T-helper 17 cell (primary cell): ENCODE measurements at places on chromosomes 12 and 14.

GRCh38 chr12:103326190-103326589, 169.6 kb downstream of the C12orf42 start:
- DNase-seq: no peak

DNA sequence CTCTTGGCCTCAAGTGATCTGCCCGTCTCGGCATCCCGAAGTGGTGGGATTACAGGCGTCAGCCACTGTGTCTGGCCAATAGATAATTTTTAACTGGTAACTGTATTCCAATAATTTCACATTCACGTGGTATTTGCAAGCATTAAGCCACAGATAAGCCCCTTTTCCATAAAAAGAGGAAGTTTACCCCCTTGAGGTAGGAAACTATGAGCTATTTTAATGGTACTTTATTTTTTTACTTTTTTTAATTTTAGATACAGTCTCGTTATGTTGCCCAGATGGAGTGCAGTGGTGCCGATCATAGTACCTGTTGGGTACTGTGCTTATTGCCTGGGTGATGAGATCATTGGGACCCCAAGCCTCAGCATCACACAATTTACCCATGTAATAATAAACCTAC, 42.9 kb upstream of the AP4S1 start:
- no peak for DNase-seq

- DNase-seq: peak; percentile 60
Observed at GRCh38 chr12:92593734-92594402, 108.9 kb upstream of the PLEKHG7 start.

DNA sequence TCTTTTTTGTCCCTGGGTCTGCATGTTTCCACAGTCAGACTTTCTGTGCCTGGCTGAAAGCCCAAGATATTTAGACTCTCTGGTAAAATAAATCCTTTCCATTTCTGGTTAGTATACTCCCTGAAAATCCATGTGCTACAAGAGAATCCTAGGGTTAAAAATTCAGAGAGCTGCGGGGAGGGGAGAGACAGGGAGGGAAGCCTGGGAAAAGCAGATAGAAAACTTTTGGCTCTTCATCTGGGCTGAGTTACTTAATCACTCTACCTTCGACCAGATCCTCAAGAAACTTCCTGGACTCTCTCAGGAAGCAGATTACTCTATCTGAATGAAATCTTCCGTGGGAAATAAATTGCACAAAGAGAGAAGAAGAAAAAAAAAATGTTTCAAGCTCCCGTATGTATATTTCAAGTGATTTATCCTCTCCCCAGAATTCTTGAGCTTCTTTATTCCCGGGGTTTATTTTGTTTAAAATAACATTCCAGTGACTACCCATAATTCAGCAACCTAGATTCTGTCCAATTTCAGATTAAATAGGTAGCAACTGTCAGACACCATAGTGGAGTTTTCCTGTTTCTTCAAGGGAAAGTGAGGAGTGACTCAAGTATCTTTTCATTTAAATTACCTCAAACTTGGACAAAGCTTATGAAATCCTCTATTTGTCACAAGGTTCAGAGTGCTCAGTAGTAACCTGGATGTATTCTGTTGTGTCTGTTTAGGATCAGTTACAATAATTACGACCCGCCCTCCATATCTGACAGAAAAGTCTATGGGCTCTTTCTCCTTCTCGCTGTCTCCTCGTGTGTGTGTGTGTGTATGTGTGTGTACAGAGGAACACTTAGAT, 163.7 kb downstream of the MYRFL start:
- no peak for DNase-seq

GRCh38 chr14:22280497-22281316, 308.3 kb downstream of the DAD1 start:
- no peak for DNase-seq

GRCh38 chr14:97703006-97703760, 906.0 kb downstream of the VRK1 start:
- DNase-seq: no peak

- no peak for DNase-seq
Observed at GRCh38 chr12:2320841-2321240, 268.1 kb downstream of the CACNA1C start.

DNA sequence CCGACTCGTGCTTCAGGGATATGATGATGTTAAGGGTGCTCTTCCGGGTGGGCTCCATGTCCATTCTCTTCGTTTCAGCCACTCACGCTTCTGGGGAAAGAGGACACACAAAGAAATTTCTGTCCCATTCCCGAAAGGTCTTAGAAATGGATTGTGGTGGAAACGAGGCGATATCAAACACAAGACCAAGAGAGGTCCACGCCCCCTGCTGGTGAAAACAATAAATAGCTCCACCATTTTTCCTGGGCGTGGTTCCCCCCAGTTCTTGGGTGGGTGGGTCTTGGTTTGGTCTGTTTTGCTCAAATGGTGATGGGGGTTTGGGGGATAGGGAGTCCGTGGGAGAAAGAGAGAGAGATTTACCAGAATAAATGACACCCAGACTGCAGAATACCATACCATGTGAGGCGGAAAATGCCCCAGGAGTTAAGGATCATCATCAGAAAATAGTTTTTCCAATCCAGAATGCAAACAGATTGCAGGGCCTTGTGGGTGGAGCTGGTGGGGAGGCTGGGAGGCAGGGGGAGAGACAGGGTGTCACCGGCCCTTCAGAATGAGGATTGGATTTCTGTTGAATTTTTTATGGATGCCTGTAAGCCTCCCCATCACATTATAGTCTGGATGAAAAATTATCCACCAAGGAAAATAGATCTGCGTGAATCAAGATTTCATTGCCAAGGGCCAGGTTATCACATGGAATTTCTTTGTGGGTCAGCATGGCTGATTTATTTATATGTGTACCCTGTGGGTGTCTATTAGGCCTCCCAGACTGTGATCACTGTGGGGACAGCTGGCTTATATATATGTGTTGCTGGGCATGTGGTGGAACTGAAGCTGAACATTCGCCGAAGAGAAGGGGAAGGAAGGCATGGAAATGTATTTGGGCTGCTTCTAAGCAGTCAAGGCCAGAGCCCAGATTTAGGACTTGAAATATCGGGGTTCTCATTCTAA, 55.8 kb downstream of the SRRM4 start:
- DNase-seq: no peak

DNA sequence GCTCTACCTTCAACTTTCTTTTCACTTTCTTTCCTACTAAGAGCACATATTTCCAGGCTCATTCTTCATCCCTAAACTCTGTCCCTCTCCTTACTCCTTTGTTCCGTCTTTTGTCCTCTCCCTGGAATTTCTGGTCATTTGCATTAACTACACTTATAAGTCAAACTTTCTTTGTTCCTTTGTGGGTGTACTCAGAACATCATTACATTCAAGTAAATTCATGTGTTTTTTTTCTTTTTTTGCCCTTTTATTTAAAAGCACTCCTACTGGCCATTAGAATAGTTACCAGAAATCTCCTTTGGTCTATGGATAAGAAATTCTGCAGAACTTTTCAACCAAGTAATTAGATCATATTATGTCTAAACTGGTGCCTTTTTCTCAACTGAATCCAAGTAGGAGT, 802.6 kb downstream of the DIO2 start:
- no peak for DNase-seq

DNA sequence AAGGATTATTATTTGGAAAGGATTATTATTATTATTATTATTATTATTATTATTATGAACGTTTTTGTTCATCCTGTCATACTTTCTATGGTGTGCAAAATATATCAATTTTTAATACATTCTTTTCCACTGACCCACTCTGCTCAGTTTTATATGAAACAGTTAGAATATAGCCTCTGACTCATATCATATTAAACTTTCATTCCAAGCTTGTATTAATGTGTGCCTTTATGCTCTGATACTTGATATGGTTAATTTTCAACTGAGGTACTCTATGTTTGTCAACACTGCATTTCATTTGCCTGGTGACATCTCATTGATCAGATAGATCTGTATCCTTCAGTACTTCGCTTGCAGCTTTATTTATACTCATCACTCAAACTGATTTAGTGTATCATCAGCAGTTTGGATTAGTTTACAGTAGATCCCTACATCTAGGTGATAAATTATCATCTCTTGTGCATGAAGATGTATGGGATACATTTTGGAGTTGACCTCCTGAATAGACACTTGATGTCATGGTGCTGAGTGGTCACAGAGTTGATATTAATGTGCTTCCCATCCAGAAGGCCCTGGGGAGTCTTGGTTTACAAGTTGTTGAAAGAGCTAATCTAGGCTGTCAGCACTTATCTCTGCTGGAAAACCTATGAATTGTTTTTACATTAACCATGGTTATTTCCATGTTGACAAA, 271.8 kb downstream of the TRHDE start:
- no peak for DNase-seq

GRCh38 chr12:50564237-50564947, 59.6 kb downstream of the DIP2B start:
- no peak for DNase-seq

DNA sequence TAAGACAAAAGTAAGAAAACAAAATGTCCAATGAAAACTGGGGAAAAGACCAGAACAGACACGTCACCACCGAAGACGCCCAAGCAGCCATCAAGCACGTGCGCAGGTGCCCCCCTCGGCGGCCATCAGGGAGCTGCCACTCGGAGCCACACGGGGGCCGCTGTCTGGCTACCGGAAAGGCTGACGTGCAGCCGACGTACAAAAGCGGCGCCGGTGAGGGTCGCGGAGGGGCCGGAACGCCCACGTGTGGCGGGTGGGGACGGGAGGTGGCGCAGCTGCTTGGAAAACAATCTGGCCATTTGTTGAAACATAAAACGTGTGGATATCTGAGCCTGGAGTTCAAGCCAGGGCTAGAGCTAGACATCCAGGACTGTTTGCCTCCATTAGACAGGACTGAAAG, 60.7 kb downstream of the GALNT9 start:
- DNase-seq: no peak

GRCh38 chr12:11797317-11797913, 147.9 kb downstream of the ETV6 start:
- no peak for DNase-seq

GRCh38 chr12:94795520-94795919, 145.2 kb upstream of the TMCC3 start:
- no peak for DNase-seq

DNA sequence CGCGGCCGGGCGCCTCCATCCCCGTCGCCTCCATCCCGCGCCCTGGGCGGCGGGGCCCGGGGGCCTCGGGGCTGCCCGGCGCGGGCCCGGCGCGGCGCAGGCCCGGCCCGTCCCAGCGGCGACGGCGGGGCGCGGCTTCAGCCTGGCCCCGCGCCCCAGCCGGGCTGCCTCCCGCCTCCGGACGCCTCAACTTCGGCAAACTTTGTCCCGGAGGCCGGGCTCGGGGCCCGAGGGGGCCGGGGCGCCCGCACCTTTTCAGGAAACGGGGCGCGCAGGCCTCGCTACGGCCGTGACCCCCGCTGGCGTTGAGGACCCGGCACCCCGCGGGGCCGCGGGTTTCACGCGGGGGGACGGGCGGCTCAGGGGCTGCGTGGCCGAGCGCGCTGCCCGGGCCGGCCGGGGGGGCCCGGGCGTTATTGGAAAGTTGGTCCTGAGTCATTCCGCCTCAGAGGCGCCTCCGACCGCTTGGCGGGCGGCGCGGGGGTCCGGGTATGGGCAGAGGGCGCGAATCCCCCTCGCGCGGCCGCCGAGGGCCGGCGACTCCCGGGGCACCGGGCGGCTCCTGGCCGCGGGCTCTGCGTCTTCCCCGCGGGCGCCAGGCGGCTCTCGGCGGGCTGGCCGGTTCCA, 575 bp downstream of the TRAF3 start:
- DNase-seq: no peak

GRCh38 chr12:75592638-75593335, 81.4 kb upstream of the KRR1 start:
- no peak for DNase-seq

- DNase-seq: no peak
Observed at GRCh38 chr12:64890873-64891468, 66.5 kb downstream of the TBC1D30 start.

DNA sequence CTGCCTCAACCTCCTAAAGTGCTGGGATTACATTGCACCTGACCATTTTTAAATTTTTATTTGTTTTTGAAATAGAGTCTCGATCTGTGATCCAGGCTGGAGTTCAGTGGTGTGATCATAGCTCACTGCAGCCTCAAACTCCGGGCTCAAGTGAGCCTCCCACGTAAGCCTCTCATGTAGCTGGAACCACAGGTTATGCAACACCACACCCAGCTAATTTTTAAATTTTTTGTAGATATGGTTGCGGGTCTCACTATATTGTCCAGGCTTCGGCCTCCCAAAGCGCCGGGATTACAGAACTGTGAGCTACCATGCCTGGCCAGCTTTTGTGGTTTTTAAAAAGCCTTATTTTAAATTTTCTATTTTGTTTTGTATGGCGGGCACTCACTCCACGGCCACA, 2.2 kb upstream of the DRAM1 start:
- no peak for DNase-seq

DNA sequence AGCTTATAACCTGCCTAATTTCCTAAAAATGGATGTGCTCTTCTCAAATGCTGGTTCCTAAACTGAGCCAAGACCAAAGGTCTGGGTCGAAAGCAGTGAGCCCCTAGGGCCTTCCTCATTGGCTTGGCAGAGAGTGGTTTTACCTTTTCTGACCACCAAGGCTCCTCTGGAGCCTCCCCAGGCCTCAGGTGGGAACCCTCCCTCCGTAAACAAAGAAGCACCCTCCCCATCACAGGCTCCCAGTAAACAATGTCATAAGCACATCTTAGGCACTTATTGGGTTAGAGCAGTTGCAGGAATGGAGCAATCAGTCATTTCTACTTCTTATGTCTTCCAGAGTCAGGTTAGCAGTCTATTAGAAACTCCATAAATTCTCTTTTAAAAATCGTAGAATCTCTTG, 6.0 kb downstream of the CHPT1 start:
- no peak for DNase-seq

DNA sequence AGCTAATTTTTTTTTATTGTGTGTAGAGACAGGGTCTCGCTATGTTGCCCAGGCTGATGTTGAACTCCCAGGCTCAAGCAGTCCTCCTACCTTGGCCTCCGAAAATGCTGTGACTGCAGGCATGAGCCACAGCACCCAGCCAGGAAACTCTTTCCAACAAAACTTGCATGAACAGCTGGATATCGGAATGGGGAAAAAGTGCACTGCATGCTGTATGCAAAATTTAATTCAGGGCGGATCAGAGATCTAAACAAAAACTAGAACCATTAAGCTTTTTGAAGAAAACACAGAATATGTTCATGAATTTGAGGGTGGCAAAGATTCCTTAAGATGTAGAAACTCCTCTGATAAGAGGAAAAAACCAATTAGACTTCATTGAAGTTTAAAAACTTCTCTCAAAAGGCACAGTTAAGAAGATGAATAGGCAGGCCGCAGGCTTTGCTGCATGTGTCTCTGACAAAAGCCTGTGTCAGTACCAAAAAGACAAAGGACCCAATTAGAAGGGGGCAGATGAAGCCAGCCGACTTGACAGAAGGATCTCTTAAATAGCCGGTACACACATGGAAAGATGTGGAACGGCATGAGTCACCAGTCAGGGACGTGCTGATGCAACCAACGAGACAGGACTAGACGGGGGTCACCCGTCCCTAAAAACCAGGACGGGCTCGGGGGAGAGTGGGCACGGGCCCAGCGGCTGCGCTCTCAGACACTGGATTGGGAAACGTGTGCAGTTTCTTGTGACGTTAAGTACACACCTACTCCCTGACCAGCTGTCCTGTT, 34.8 kb upstream of the MMP17 start:
- DNase-seq: no peak
